ENCODE measurements at places on chromosomes 4 and X.

DNA sequence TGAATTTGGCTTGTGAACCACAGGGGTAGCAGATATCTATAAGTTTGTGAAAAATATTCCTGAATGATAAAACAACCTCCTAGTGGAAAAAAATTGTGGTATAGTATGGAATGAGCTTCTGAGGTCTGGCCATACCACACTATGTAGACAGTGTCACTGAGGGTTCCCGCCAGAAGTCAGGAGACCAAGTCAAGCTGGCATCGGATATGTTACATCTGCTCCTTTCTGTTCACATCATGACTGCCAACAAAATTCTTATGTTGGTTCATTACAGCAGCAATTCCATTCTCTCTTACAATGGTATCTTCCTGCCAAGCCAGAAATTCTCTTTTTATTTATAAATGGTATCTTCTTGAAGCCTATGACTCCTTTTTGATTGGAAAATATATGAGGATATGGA lies 273.0 kb downstream of the PPP3CA start:
- DNase-seq, result peak; percentile 6

- DNase-seq, result no peak
Observed at GRCh38 chrX:150239946-150240642, 123.0 kb upstream of the MAMLD1 start.

DNA sequence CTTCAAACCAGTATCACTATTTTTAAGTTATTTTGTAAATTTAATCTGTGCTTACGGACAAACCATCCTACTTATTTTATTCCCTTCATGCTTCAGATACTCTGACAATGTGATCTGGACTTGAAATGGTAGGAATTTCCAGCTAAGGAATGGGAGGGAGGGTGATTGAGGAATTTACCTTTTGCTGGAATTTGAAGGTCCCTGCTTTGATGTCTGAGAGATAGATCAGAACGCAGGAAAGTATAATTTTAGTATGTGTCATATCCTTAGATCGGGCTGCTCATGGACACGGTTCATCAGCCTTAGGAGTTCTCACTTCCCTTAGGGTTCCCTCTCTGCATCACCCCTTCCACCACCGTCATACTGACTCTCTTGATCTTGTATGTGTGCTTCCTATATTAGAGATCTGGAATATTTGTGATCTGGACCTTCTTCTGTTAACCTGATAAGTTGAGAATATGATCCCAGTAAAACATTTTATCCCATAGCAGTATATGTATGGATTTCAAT lies 16.8 kb downstream of the OCRL start:
- DNase-seq, result no peak

GRCh38 chrX:130082244-130083106 lies 27.8 kb downstream of the ELF4 start:
- DNase-seq, result peak; percentile 18

DNA sequence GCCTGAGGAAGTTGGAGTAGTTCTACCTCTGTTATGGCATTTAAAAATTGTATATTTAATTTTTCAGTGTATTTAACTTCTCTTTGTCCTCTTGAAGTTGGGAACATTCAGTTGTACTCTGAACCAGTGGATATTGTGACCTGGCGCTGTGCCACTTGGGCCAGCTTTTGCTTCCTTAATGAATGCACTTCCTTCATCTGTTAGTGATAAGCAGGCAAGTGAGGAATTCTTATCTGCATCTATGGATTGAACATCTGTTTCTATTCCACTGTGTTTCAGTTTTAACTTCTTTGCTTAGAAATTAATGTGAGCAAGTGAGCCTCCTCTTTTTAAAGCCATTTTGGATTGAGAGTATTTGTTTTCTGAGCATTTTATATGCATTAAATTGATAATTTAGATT lies 128.3 kb downstream of the UCHL1 start:
- DNase-seq, result peak; percentile 64

DNA sequence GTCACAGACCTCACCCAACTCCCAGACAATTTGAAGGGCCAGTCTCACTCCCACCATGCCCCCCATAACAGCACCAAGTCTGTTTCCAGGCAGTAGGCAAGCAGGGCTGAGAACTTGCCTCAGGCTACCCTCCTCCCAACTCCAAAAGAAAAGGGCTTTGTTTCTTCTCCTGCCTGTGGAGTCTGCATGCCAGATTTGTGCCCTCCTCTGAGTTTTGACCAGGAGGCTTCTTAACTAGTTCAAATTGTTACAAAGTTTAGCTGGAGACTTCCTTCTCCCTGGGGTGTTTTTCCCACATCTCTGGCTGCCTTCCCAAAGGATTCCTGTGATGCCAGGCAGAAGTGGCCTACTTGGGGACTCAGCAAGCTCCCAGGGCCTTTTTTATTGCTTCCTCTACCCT lies 29.6 kb downstream of the PBDC1 start:
- DNase-seq, result peak; percentile 28

DNA sequence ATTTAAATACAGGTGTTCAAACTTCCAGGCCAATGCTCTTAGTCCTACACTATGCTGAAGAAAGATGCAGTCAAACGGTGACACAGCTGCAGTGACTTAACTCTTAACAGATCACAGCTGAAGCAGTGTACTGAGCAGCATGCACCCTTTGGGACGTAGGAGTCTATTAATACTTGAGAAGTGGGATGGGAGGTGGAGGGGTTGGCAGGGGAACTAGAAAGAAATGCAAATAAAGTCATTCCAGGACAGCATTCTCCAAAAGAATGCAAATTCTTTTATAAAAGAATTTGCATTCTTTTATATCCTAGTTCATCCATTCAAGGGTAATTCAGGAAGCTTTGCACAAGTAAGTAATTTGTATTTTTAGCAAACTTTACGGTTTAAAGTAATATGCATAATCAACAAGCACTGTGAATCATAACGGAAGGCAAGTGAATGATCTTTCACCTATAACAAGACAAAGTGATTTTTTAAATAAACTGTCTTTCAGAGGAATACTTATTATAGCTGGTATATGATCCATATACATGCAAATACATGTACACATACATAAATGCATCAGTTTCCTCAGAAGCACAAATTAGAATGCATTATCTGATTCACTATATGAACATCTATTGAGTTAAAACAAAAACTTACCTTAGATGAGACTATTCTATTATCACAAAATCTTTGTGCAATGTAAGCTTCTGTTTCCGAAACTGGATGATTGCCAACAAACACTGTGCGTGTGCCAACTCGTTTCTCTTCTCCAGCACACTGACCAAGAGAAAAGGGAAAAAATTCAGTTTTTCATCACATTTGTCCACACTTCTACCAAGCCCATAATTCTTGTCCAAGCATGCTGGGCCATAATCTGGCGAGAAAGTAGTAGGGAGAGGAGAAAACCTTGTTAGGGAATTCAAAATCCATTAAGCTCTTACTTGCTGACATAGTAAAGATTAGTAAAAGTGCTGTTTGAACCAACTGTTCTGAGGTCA lies 106.5 kb downstream of the ATP11C start:
- peak; percentile 90 for DNase-seq

DNA sequence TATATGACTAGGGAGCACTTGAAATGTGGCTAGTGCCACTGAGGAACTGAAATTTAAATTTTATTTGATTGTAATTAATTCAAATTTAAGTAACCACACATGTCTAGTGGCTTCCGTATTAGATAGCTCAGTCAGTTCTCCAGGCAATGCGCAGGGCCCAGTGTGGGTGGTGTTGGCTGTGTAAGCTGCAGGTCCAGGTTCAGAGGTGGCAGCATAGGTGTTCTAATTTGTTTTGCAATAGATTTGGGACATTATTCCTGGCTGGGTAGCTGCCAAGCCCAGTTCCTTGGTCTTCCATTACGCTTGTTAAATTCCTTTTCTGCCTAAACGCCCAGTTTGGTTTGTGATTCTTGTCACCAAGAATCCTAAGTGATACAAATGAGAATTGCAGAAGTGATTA lies 79.5 kb downstream of the FAM184B start:
- no peak for DNase-seq

- DNase-seq, result no peak
Observed at GRCh38 chr4:122847931-122848330, 21.3 kb downstream of the FGF2 start.

DNA sequence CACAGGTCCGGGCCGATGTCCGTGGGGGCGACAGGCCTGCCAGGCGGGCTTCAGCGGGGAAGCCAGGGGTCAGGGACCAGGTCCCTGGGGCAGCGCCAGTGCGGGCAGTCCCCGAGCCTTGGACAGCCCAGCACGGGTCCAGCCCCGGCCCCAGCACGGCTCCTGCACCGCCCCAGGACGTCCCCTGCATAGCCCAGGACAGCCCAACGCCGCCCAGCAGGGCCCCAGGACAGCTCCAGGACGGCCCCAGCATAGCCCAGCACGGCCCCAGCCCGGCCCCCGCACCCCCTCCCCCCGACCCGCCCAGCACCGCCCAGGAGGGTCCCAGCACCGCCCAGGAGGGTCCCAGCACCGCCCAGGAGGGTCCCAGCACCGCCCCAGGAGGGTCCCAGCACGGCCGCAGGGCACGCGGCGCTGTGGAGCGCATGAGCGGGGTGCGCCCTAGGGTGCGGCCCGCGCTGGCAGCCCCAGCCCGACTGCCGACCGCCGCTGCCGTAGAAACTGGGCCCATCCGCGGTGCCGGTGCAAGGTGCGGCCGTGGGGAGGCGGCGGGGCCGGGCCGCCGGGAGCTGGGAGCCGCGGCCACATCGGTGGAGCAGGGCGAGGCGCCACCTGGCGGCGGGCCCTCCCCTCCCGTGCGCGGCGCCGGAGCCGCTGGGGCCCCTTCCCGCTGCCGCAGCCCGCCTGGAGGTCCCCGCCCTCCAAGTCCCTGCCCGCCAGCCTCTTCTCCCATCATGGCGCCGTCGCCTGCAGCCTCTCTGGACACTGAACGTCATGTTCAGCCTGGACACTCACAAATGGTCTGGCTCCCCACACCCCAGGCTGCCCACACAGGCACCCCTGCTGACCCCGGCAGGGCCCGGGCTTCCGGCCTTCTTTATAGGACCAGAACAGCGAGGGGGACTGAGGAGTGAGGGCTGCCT lies 106.8 kb upstream of the NKX1-1 start:
- peak; percentile 12 for DNase-seq

DNA sequence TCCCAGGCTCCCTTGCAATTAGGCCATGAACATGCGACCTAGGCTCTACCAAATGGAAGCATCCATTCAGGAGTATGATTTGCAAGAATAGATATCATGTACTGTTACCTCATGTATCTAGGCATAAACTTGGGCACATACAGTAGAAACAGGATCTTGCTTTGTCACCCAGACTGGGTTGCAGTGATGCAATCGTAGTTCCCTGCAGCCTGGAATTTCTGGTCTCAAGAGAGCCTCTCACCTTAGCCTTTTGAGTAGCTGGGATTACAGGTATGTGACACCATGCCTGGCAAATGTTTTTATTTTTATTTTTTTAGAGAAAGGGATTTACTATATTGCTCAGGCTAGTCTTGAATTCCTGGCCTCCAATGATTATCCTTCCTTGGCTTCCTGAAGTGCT lies 994.2 kb downstream of the ADGRL3 start:
- no peak for DNase-seq

GRCh38 chr4:120005076-120005475 lies 61.6 kb downstream of the MAD2L1 start:
- no peak for DNase-seq

DNA sequence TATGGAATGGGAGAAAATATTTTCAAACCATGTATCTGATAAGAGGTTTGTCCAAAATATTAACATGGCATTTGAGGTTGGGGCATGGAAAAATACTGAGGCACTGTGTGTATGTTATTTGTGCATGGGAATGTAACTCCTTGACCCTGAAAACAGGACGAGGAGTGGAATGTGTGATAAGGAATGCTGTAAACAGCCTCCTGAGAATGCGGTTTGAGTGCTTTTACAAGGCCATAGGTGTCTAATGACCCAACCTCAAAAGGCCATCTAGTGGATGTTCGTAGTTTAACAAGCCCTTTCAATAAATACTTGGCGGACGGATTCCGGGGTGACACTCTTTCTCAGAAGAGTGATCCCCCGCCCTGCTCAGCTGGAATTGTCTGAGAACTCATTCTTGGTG lies 162.9 kb upstream of the USP9X start:
- peak; percentile 51 for DNase-seq

GRCh38 chr4:80271801-80272200 lies 5.3 kb downstream of the FGF5 start:
- DNase-seq, result peak; percentile 29

DNA sequence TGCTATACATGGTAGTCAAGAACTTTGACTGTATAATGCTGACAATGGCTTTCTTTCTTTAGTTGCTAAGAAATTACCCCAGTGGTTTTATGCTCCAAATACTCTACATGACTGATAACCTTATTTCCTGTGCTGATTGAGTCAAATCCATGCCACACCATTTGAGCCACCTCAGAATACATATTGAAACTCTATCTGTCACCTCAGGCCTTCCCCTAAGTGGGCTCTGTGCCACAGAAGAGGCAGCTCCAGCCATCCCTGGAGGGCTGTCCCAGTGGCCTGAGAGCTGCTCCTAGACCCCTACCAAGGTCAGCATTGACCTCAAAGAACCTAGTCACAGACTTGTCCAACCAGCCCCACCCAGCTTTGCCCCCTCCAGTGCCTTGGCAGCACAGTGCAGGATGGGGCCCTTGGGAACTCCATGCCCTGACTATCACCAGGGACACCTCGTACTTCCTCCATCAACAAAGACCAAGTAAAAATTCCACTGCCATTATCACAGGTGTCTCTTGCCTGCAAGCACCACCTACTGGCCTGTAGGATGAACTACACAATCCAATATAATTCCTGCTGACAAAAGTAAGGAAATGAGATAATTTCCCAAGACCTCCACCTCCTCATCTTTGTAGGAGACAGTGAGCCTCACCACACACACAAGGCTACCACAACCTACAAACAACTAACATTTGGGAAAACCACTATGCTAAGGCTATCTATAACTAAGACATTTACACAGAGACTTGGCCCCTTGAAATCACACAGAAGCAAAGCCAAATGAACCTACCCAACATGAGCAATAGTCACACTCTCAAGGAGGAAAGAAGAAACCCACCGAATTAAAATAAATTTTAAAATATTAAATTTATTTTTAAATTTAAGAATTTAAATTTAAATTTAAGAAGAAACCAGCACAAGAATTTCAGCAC lies 239.9 kb downstream of the NKX6-1 start:
- peak; percentile 35 for DNase-seq

DNA sequence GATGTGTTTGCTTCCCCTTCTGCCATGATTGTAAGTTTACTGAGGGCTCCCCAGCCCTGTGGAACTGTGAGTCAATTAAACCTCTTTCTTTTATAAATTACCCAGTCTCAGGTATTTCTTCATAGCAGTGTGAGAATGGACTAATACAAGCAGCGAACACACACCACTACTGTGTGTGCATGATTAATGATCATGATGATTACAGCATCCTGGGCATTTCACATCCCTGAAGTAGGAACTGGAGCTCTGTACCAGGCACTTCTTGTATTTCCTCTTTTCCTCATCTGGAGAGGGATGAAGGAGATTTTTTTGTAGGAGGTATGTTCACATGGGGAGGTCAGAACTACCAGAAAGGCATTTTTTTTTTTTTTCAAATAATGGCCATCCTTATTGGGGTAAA lies 60.8 kb downstream of the PPM1K start:
- DNase-seq, result no peak

DNA sequence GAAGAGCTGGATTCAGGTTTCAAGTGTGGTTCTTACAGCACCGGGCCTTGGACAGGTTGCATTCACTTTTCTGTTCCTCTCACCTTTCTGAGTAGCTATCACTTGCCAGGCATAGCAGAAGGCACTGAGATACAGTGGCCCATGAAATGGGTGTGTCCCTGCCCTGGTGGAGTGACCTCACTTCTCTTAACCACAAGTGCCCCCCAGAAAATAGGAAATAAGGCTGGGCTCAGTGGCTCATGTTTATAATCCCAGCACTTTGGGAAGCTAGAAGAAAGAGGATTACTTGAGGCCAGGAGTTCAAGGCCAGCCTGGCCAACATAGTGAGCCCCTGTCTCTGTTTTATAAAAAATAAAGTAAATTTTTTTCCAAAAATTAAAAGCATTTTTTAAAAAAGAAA lies 101.7 kb upstream of the KIT start:
- DNase-seq, result no peak

Measured in EH (cell line).